ENCODE measurements at places on chromosomes 5 and 9.
A peak's percentile ranks its signal among the peaks of the same experiment; 100 is the strongest.

- DNase-seq = no peak
Observed at GRCh38 chr5:43638546-43638945, 35.6 kb downstream of the NNT start.

DNA sequence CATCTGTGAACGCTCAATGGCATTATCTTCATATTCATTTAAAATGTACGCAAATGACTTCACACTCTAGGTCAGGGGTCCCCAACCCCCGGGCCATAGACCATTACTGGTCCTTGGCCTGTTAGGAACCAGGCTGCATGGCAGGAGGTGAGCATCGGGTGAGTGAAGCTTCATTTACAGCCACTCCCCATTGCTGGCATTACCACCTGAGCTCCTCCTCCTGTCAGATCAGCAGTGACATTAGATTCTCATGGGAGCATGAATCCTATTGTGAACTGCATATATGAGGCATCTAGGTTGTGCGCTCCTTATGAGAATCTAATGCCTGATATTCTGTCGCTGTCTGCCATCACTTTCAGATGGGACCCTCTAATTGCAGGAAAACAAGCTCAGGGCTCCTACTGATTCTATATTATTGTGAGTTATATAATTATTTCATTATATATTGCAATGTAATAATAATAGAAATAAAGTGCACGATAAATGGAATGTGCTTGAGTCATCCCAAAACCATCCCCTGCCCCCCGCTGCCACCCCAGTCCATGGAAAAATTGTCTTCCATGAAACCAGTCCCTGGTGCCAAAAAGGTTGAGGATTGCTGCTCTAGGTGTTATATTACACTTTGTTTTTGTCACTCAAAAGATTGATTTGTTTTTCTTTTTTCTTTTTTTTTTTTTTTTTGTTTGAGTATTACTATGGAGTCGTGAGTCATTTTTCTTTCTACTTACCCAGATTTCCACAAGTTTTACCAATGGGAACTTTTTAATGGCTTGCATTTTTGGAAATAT, 127.2 kb downstream of the DOCK8 start:
- no peak for DNase-seq

DNA sequence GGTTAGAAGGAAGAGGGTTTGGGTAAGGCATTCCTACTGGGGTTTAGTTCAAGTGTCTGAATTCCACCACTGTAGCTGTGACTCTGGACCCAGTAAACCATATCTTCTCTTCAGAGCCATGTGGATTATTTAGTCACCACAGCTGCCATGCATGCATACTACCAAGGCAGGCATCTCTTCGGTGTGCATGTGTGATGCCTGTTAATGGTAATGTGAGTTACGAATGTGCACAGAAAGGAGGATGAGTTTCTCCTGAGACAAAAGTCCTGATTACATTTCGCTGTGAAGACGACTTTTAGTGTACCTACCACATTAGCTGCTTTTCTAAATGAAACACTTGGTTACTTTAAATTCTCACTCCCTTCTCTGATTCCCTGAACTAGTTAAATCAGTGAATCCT, 9.3 kb downstream of the PBX3 start:
- no peak for DNase-seq

- no peak for DNase-seq
Observed at GRCh38 chr5:50583621-50584020, 82.8 kb upstream of the PARP8 start.

DNA sequence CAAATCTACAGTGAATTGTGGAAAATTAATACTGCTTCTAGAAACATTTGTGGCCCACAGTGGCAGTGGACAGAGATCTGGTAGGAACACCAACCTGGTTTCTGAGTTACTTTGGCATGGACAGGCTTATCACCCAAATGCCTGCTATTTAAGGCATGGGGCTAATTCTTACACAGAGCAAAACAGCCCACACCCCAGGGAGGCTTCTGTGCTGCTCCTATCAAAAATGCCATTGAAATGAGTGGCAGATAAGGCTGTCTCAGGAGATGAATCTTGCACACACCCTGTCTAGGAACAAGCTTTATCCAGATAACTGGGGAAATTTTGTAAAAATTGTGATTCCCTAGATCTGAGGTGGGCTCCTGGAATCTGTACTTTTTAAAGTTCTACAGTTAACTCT, 307.1 kb downstream of the TLE1 start:
- no peak for DNase-seq

DNA sequence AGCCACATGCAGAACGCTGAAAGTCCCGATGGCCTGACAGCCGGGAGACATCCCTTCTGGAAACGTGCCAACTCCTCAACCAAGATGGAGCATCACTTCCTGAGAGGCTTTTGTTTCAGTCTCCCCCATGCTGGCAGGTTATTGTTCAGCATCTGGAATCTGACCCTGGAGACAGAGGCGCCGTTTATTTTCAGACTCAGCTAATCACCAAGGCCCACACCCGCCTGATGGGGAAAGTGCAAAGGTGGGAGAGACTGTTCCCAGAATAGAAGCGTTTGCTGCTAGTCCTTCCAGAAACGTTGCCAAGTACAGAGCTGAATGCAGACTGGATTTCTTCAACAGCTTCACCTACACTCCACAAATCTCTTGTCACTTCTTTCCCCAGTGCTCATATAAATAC, 41.8 kb upstream of the S1PR3 start:
- DNase-seq = peak; percentile 29

DNA sequence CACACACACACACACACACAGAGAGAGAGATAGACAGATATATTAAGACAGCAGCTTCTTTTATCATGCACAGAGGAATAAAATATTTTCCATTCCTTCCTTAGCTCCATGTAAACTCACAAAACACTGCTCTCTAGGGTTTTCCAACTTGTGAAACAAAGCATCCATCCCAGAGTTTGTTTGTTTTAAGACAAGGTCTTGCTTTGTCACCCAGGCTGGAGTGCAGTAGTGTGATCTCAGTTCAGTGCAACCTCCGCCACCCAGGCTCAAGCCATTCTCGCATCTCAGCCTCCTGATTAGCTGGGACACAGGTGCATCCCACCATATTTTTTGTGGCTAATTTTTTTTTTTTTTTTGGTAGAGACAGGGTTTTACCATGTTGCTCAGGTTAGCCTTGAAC, 298.7 kb downstream of the FBXL17 start:
- DNase-seq = no peak
